ENCODE measurements at places on chromosomes 11 and 22. TPM values are rescaled to one million over a fixed set of nuclear protein-coding genes. Genes with fewer than 3 reads are reported as not detected.

OR51F2 gene
- not detected for total RNA-seq

NEFH gene
- 0.41 TPM for total RNA-seq

TTC28 gene
- 79.5 TPM for total RNA-seq

HBD gene
- total RNA-seq: not detected

SYT12 gene
- 0.41 TPM for total RNA-seq

SIAE gene
- 10.2 TPM for total RNA-seq

CTR9 gene
- total RNA-seq: 39.9 TPM

TRIM6 gene
- total RNA-seq: 0.41 TPM

SLC29A2 gene
- total RNA-seq: 1.6 TPM

TNNT3 gene
- total RNA-seq: not detected

DNA sequence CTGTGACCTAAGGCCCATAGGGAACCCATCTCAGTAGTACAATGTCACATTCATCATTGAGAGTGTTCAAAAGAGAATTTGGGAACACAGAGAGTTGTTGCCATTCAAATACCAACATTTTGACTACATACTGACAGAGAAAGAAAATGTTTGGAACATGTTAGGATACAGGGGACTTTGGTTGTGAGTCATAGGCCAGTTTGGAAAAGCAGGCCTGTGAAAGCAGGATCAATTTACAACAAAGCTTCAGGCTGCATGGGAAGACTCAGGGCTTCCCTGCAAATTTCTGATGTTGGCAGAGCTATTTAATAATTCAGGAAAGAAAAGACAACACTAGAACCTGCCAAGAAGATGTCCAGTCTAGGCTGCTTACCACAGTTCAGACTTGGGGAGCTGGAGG lies 374 bp downstream of the NLRP10 start:
- no peak for DNase-seq

DNA sequence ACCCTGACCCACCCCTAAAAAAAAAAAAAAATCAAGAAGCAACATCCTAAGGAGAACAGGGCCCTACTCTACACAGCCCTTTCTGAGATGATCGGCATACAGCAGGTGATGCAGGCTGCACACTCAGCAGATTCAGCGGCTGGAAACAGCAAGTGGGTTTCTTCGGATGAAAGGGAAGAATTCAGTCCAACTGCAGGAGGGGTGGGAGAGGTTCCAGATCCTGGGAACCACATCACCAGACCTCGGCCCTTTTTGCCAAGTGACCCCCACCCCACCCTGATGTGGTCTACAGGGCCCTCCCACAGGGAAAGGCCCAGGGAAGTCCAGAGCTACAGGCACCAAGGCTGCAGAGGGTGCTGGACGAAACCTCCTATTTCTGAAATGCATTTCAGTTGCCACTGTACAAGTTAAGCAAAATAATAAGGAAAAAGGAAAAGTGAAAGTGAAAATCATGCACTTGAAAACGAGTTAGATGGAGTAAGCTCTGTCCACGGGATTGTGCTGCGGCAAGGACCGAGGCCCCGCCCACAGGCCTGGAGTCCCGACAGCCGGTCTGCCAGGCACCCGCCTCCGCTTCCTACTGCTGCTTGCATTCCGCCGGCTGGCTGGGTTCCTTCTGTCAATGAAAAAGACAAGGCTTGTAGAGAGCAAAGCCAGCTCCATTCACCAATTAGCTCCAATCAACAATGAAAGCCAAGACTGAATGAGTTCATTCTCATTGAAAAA lies 16.0 kb upstream of the PHLDA2 start:
- peak; percentile 82 for DNase-seq

- DNase-seq: no peak
Measured at GRCh38 chr11:114130115-114130576, 70.6 kb downstream of the ZBTB16 start.

DNA sequence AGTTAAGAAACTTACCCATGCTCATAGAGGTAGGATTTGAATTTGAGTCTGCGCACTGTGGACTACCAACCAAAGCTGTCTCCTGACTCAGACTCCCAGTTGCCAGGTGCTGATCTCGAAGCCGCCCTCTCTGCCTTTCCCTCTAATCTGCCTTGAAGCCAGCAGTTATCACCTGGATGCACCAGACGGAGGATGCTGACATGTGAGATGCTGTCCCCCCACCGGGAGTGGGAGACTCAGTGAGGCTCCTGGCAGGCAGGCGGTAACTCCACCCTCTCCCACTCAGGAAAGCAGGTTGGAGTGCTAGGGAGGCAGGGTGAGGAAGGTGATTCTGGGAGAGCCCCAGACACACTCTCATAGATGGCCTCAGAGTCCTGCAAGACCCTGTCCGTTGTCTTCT lies 40.4 kb downstream of the KIAA1671 start:
- DNase-seq: no peak

DNA sequence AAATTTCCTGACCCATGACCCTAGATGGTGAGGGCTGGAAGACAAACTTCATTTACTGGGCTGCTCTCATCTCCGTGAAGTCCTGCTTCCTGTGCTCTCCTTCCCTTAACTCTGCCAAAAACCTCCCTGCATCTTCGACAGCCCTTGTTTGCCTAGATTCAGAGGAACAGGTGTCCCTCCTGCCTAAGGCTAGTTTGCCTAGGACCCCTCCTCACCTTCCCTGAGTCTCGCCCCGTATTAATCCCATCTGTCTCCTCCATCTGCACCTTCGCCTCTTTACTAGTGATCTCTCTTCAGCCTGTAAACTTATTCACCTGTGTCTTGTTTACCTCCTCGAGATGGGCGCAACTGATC lies 33.1 kb downstream of the EIF3F start:
- DNase-seq: no peak

- no peak for DNase-seq
Measured at GRCh38 chr11:12397931-12398334, 20.6 kb downstream of the PARVA start.

- DNase-seq: peak; percentile 10
Measured at GRCh38 chr11:95279921-95280868, 49.2 kb upstream of the SESN3 start.

DNA sequence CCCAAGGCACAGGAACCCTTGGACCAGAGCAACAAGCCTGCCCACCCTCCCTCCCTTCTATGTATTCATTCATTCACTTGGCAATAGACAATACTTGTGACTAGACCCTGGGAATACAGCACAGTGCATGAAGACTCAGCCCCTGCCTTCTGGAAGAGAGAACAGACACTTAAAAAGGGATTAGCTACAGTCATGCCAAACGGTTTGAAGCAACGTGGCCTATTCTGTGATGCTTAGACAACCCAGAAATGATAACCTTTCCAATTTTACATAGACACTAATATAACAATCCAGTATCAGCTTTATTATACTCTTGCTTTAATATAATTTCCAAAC lies 52.6 kb downstream of the KREMEN1 start:
- DNase-seq: no peak

DNA sequence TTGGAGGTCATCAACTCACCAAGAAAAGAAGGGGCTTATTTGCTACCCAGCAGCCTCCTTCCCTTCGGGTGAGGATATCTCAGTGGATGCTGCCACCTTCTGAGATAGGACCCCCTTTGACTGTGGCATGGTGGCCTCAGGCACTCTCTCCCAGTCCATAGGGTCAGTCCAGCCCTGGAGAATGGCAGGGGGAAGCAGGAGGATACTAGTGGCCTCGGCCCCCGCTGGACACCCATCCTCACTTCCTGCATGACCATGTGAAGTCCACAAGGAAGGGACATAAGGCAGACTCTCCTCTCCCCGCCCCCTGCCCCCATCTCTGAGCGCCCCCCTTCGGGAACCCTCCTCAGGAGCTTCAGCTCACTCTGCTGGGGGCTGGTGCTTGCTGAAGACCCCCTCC lies 24.4 kb downstream of the TPBGL start:
- no peak for DNase-seq

DNA sequence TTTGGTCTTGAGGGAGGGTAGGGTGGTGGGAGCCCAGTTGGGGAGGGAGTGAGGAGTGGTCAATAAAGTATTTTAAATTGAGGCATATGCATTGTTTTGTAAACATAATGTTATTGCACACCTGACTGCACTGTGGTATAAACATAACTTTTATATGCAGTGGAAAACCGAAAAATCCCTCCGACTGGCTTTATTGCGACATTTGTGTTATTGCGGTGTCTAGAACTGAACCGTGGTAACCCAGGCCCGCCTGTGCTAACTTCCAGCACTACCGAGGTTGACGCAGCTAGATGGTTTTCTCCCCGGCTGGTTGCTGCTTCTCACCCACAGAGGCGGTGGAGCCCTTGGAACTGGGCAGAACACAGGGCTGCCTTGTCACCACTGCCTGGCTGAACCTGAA lies 7.6 kb upstream of the RNH1 start:
- no peak for DNase-seq

DNA sequence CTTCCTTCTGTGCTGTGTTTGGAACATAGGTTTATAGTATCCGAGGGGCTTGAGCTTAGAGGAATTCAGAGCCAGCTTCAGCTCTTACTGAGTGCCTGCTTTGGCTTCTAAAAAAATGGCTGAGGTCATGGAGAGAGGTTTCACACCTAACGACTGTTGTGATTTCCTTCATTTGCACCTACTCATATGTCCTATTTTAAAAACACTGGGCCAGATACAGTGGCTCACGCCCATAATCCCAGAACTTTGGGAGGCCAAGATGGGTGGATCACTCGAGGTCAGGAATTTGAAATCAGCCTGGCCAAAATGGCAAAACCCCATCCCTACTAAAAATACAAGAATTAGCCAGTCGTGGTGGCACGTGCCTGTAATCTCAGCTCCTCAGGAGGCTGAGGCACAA lies 38.3 kb upstream of the SYT13 start:
- no peak for DNase-seq

- DNase-seq: no peak
Measured at GRCh38 chr11:116261606-116262005, 511.2 kb downstream of the BUD13 start.

GRCh38 chr22:39527481-39527961 lies 5.0 kb downstream of the RPS19BP1 start:
- no peak for DNase-seq

GRCh38 chr11:78351193-78351592 lies 66.4 kb downstream of the GAB2 start:
- DNase-seq: no peak

GRCh38 chr22:44025171-44026065 lies 1.3 kb downstream of the PARVB start:
- no peak for DNase-seq

GRCh38 chr11:12673601-12673923 lies 659 bp upstream of the TEAD1 start:
- no peak for DNase-seq

DNA sequence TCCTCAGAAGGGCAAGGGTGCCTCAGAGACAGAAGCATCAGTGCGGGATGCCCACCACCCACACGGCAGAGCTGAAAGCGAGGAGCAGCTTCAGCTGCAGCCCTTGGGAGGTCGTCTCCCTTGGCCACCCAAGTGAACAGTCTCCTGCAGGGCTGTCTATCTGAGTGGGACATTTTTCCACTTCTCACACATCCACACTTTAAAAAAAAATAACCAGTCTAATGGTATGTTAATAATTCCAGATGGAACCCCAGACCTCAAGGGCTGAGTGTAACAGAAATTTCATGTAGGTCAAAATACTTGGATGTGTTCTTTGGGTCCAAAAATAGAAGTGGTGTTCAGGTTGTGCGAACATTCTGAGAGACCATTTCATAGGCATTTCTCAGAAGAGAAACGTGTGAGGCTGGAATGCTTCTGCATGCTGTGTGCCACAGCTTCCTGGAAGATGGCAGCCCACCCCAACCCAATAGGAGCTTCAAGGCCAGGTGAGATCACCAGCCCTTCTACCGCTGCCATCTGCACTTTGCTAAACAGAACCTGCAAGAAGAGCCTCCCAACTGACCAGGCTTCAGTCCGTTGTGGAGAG lies 623.2 kb downstream of the OPCML start:
- DNase-seq: no peak
